ENCODE measurements at places on chromosomes 2 and 18. TPM values are rescaled to one million over a fixed set of nuclear protein-coding genes. Genes with fewer than 3 reads are reported as not detected.

Gene FTCDNL1
- 1.0 TPM for total RNA-seq

Gene ERBB4
- total RNA-seq: under 0.01 TPM

Gene FAM98A
- 16.1 TPM for total RNA-seq

Gene SIX2
- 4.2 TPM for total RNA-seq

Gene APLF
- total RNA-seq: 6.1 TPM

DNA sequence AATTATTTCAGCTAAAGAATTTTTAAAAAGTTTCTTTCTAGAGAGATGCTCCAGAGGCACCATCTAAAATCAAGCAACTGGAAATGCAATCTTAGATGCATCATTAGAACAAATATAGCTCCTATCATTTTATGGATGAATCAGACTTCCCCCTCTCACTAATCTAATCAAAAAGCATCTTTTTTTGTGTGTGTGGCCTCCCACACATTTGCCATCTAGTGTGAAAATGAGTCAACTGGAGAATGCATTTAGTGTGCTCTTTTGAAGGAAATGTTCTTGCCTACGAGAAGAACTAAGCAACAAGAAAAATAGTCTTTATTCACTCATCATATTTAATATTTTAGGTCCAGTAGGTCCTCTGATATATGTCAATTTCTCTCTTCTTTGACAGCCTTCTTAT is 39.5 kb upstream of the FIGN start:
- peak; percentile 55 for DNase-seq

- peak; percentile 56 for DNase-seq
These were observed 86.8 kb downstream of the RBMS1 start for GRCh38 chr2:160406591-160407392.

DNA sequence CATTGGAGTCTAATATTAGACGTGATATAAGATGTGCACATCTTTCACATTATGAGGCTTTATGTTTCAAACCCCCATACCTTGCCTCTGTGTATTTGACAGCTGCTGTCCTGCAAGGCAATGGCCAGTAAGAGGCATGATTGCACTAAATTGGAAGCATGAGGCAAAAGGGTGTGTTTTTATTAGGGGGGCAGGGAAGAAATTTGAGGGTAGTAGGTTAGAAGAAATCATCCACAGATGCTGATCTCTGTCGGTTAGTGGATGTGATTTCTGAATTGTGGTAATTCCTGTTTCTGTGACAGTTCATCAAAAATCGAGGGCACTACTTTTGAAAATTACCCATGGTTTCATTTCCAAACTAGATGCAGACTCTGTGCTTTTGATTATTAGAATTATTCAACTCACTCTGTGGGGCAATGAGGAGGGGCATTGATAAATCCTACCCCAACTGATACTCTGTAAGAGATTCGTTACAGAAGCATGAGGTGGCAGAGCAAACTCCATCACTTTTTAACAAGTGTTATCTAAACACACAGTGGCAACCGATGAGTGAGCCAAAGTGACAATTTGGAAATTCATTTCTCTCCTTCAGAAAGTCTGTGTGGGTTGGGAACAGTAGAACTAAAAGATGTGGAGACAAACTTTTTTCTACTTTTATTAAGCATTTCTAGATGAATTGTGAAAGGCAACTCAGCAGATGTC is 453.0 kb downstream of the ARHGAP15 start:
- no peak for DNase-seq

GRCh38 chr18:9846162-9846925 is 39.4 kb upstream of the TXNDC2 start:
- DNase-seq: no peak

GRCh38 chr2:231514951-231515297 is 15.3 kb downstream of the NMUR1 start:
- DNase-seq: no peak

DNA sequence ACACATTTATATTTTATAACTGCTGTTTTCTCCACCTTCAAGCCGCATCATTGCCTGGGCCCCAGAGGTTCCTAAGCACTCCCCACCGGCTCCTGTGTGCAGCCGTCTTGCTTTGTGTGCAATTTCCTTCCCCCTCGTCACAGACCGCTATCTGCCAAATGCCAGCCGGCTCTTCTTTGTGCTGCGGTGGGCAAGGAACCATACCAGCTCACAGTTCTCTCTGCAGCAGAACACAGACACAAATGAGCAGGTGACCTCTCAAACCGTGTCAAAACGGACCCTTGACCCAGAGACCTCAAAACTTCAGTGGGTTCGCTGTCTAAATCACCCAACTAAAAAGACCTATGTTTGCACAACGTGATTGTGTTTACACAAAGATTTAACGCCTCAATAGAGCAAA is 58.2 kb downstream of the KLF7 start:
- DNase-seq: no peak

DNA sequence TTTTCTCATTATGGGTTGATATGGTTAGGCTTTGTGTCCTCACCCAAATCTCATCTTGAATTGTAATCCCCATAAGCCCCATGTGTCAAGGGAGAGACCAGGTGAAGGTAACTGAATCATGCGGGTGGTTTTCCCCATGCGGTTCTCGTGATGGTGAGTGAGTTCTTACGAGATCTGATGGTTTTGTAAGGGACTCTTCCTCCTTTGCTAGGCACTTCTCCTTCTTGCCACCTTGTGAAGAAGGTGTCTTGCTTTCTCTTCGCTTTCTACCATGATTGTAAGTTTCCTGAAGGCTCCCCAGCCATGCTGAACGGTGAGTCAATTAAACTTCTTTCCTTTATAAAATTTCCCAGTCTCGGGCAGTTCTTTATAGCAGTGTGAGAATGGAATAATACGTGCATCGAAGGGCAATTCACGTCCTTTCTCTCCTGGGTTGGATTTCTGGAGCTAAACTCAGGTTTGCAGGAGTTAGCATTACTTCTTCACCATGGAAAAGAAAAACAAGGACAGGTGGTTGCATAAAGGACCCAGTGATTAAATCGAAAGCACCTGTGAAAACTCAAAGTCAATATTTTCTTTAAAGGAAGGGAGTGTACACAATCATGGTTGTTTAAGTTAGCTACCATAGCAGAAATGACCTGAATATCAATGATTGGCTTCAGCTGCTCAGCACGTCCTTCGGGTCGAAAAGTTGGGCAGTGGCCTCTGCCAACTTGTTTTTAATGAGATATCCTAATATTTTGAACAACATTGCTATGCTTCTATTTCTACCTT is 54.1 kb downstream of the CDC42EP3 start:
- DNase-seq: no peak

- DNase-seq: peak; percentile 96
These were observed 115.0 kb downstream of the SPTBN1 start for GRCh38 chr2:54570925-54571694.

- no peak for DNase-seq
These were observed 2119.8 kb upstream of the CELF4 start for GRCh38 chr18:39685303-39685902.

- DNase-seq: no peak
These were observed 471.6 kb downstream of the MBD2 start for GRCh38 chr18:53752781-53753367.

DNA sequence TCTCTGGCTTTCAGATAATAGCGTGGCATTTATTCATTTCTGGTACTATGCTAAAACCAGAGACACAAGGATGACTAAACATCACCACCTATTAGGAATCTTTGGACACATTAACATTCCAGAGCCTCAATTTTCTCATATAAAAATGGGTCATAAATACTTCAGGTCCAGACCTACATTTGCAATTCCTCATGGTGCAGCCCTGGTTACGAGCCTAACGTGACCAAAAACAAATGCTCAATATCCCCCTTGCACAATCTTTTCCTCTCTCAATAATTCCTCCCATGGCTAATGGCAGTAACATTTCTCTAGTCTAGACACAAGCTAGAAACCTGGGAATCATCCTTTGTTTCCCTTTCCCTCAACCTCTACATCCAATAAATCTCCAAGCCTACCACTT is 112.8 kb upstream of the NABP1 start:
- DNase-seq: no peak

DNA sequence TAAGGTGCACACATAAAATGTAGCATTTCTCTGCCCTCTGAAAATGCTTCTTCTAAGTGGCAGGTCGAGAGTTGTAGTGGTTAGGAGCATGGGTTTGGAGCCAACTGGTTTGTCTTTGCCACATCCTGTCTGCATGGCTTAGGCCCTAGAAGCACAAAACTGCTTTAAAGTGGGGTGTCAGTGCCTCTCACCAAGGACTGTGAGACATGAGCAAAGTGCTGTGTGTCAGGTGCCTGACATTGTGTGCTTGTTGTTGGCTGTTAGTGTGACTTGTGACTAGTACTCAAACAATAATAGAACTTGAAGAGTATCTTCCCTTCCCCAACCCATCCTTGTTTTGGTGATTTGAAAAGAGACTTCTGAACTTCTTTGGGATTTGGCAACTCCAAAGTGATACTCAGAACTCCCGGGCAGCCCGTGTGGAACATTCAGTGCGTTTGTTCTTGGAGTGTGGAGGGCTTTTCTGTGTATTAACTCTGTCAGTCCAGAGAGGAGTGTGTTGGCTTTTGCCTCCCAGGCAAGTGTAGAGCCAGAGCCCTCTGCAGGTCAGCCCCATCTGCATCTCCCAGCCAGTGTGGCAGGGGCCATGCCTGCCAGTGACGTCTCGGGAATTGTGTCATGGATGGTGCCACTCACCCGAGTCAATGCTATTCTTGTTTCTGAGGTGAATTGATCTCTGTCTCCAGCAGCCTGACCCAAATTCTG is 5.0 kb downstream of the MGAT5 start:
- no peak for DNase-seq

GRCh38 chr2:3789256-3789655 is 85.9 kb downstream of the DCDC2C start:
- peak; percentile 53 for DNase-seq
